ENCODE measurements at places on chromosomes 5 and 9. TPM values are rescaled to one million over a fixed set of nuclear protein-coding genes. Genes with fewer than 3 reads are reported as not detected.

Gene MFAP3
- 69.4 TPM for total RNA-seq

Gene PCDHB13
- 2.2 TPM for total RNA-seq

Gene DCTN3
- total RNA-seq = 41.3 TPM

Gene CREB3
- 24.5 TPM for total RNA-seq

Gene TBCA
- 357 TPM for total RNA-seq

All from NCI-H460 (cell line).